ENCODE measurements at places on chromosomes 5 and 9. TPM values are rescaled to one million over a fixed set of nuclear protein-coding genes. Genes with fewer than 3 reads are reported as not detected.

DNA sequence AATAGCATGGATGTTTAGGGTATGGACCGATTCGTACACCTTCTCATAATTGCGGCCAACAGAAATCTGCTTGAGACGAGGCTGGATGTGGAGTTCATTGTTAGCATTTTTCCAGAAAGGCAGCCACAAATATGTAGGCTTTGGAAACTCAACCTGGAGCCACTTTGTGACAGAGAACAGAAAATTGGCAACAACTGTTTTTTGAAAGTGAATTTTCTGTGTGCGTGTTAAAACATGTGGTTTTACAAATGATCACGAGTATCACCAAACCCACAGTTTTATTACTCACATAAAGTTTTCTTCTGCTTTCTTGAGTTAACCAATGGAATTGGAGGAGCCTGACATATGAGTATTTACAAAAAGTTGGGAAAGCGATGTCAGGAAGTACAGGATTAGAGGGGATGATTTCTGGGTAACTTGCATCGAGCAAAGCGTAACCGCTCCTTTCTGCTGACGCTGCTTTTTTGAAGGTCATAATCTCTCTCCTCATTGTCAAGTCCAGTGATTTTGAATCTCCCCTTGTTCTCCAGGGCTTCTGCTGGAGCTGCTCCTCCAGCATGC is 138.5 kb upstream of the TAF11L2 start:
- DNase-seq, result no peak

- DNase-seq, result no peak
Measured at GRCh38 chr5:149543361-149544027, 7.7 kb downstream of the CSNK1A1 start.

The PGM5 gene
- total RNA-seq, result not detected

The POU5F2 gene
- total RNA-seq, result 1.9 TPM

The NDST1 gene
- 0.64 TPM for total RNA-seq

The ZMAT2 gene
- 57.4 TPM for total RNA-seq

The IFNE gene
- total RNA-seq, result not detected
